ENCODE measurements at places on chromosomes 11 and 22. TPM values are rescaled to one million over a fixed set of nuclear protein-coding genes. Genes with fewer than 3 reads are reported as not detected.

CDON gene
- total RNA-seq, result 30.4 TPM

C22orf42 gene
- total RNA-seq, result not detected

C11orf86 gene
- not detected for total RNA-seq

UPK3A gene
- total RNA-seq, result not detected

VWCE gene
- 0.26 TPM for total RNA-seq

PARVG gene
- total RNA-seq, result 1.6 TPM

MS4A15 gene
- total RNA-seq, result not detected

MS4A10 gene
- total RNA-seq, result not detected

SEPTIN3 gene
- 2.7 TPM for total RNA-seq

TYR gene
- total RNA-seq, result 10.5 TPM

SCUBE1 gene
- 0.76 TPM for total RNA-seq

SSTR3 gene
- not detected for total RNA-seq

FAT3 gene
- total RNA-seq, result 0.44 TPM

HSPB2 gene
- not detected for total RNA-seq

DNA sequence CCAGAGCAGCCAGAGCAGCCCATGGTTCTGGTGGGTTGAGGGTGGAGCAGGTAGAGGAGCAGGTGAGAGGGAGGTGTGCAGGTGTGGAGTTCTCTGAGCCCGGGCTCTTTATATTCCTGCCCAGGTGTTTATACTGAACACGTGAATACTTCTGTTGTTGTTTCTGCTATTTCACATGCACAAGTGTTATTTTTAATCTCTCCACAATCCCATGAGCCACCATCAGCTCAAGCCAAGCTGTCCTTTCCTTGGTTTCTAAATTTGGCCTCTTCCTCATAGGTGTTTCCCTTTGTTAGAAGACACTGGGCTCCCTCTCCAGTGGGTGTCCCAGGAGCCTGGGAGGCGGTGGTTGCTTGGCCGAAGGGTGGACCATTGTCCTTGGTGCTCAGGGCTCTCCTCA is at the start of gene KRTAP5-3:
Gene KRTAP5-3 (minus strand): TSS at position 101 of the 400 bp plus-strand sequence. CDS start 78 bp downstream, at position 23.
- no peak for DNase-seq
- no peak within 1 kb of the TSS for H3K27ac ChIP-seq
- H3K4me3 ChIP-seq, result no peak within 1 kb of the TSS
- H3K27me3 ChIP-seq, result peaks cover 66% of the 10 kb centered on the region

GRCh38 chr11:46347637-46348311 is 511 bp downstream of the DGKZ start:
- no peaks in the 10 kb centered on the region for H3K27me3 ChIP-seq
- H3K4me3 ChIP-seq, result peak overlapping the region; percentile 94
- H3K27ac ChIP-seq, result peak overlapping the region; percentile 79
- H3K4me1 ChIP-seq, result peaks cover 77% of the 10 kb centered on the region
- H3K36me3 ChIP-seq, result no peaks in the 10 kb centered on the region
- peak; percentile 82 for DNase-seq

GRCh38 chr11:2761131-2762030 is 61.6 kb upstream of the KCNQ1OT1 start:
- DNase-seq, result peak; percentile 62
- H3K27ac ChIP-seq, result no peak overlapping the region
- no peaks in the 10 kb centered on the region for H3K27me3 ChIP-seq
- H3K36me3 ChIP-seq, result no peaks in the 10 kb centered on the region
- no peaks in the 10 kb centered on the region for H3K4me1 ChIP-seq
- no peak overlapping the region for H3K4me3 ChIP-seq

DNA sequence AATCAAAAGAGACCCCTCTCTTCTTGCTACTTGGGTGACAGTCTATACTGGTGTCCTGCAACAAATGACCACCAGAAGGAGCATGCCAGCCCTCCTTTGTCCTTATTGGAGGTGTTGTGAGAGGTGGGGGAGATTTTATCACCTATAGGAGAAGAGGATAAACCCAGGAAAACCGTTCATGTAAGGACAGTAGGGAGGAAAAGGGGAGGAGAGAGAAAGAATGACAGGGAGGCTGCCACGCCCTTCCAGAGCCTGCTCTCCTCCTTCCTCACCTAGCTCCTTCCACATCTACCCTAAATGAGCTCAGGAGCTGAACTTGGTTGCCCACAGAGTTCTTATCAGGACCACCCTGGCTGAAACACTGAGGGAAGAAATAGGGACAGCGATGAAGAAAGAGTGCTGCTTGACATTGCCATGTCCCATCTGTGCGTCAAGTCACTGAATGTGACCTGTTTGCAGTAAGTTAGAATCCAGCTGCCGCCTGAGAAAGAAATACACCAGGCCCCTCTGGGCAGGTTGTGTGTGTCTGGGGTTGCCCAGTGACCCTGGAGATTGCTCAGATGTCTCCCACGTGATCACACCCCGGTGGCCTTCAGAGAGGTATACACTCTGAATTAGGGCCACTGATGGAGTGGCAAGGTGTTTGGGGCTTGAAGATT is 40.4 kb upstream of the ETS1 start:
- no peak overlapping the region for H3K4me3 ChIP-seq
- H3K27me3 ChIP-seq, result no peaks in the 10 kb centered on the region
- no peak for DNase-seq
- H3K36me3 ChIP-seq, result no peaks in the 10 kb centered on the region
- peaks cover 20% of the 10 kb centered on the region for H3K4me1 ChIP-seq
- no peak overlapping the region for H3K27ac ChIP-seq

DNA sequence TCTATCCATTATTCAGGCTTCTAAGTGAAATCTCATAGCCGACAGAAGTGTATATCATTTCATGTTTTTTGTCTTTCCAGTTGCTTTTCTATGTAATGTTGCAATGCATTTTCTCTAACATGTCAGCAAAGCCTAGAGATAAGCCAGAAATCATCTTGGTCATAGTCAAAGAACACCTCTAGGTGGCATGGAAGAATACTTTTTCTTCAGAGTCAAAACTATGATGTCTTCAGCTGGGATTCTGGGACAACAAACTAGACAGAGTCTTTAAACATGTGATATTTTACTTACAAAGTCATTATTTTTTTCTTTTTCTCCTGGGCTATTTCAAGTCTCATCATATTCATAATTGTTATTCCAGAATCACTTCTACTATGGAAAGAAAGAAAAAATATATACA is 4.4 kb downstream of the GAS2 start:
- H3K4me3 ChIP-seq, result no peak overlapping the region
- no peak overlapping the region for H3K27ac ChIP-seq
- no peaks in the 10 kb centered on the region for H3K36me3 ChIP-seq
- DNase-seq, result no peak
- peaks cover 28% of the 10 kb centered on the region for H3K27me3 ChIP-seq

- H3K27ac ChIP-seq, result no peak overlapping the region
- no peaks in the 10 kb centered on the region for H3K27me3 ChIP-seq
- peaks cover 4% of the 10 kb centered on the region for H3K4me1 ChIP-seq
- H3K36me3 ChIP-seq, result no peaks in the 10 kb centered on the region
Measured at GRCh38 chr11:73458201-73458600, 82.0 kb downstream of the RELT start.

- H3K4me3 ChIP-seq, result no peak overlapping the region
- H3K4me1 ChIP-seq, result peaks cover 26% of the 10 kb centered on the region
- no peak overlapping the region for H3K27ac ChIP-seq
Measured at GRCh38 chr11:12469451-12469850, 92.1 kb downstream of the PARVA start.

DNA sequence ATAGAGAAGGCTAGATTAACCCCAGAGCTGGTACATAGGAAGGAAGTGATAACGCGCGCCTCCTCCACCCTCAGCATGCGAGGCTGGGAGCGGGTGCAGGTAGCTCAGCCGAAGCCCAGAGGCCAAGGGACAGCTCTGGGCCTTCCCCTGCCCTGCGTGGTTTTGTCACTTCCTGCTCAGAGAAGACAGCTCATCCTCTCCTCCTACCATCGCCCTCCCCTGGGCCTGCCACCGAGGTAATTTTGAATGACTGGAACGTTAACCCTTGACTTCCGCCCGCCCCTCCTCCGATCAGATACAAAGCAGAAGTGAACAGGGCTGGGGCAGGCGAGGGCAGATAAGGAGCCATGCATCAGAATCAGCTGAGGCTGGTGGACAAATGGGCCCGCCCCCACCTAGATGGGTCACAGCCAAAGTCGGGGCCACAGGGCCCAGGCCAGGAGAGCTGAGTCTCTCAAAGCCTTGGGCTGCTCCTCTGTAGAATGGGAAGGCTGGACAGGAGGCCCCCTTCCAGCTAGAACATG is 1.6 kb downstream of the RAC2 start:
- H3K4me3 ChIP-seq, result peak overlapping the region; percentile 40
- H3K36me3 ChIP-seq, result no peaks in the 10 kb centered on the region
- DNase-seq, result peak; percentile 79
- H3K27ac ChIP-seq, result no peak overlapping the region

- peaks cover 16% of the 10 kb centered on the region for H3K4me1 ChIP-seq
- H3K4me3 ChIP-seq, result no peak overlapping the region
- no peaks in the 10 kb centered on the region for H3K36me3 ChIP-seq
Measured at GRCh38 chr22:48588878-48589450, 1238.7 kb downstream of the BRD1 start.

GRCh38 chr11:72925656-72926055 is 111.4 kb downstream of the ATG16L2 start:
- no peaks in the 10 kb centered on the region for H3K27me3 ChIP-seq
- H3K4me3 ChIP-seq, result no peak overlapping the region
- no peaks in the 10 kb centered on the region for H3K36me3 ChIP-seq
- H3K27ac ChIP-seq, result no peak overlapping the region

DNA sequence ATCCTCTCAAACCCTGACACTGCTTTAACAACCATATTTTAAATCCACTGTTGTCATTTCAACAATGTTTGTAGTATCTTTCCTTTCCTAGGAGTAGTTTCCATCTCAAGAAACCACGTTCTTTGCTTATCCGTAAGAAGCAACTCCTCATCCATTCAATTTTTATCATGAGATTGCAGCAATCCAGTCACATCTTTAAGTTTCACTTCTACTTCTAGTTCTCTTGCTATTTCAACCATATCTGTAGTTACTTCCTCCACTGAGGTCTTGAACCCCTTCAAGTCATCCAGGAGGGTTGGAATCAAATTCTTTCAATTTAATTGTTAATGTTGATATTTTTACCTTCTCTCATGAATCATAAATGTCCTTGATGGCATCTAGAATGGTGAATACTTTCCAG is 22.4 kb downstream of the CCDC82 start:
- peaks cover 39% of the 10 kb centered on the region for H3K36me3 ChIP-seq
- H3K4me1 ChIP-seq, result no peaks in the 10 kb centered on the region
- no peaks in the 10 kb centered on the region for H3K27me3 ChIP-seq
- no peak overlapping the region for H3K27ac ChIP-seq

DNA sequence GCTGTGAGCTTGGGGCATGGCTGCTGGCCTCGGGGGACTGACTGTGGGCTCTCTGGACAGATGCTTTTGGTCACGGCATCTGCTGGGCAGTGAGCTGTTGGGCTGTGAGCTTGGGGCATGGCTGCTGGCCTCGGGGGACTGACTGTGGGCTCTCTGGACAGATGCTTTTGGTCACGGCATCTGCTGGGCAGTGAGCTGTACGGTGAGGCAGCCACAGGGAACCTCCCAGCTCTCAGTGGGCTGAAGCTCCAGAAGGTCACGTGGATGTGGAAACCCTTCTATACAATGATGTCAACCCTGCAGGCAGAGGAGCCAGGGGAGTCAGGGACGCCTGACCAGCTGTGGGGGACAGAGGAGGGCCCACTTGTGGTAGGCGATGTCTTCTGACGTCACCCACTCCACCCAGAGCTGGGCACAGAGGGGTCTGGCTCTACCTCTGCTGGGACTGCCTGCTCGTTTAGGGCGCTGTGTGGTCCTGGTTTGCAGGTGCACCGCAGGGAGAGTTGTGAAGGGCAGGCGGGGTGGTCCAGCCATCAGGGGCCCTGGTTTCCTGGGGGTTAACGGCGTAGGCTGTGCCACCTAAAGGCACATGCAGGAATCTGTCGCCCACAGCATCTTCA is 1331.3 kb downstream of the BRD1 start:
- peak; percentile 63 for DNase-seq
- H3K27me3 ChIP-seq, result peaks cover 18% of the 10 kb centered on the region
- no peak overlapping the region for H3K4me3 ChIP-seq
- H3K36me3 ChIP-seq, result no peaks in the 10 kb centered on the region

GRCh38 chr22:48125416-48125815 is 1363.0 kb downstream of the TBC1D22A start:
- H3K36me3 ChIP-seq, result no peaks in the 10 kb centered on the region
- H3K4me1 ChIP-seq, result no peaks in the 10 kb centered on the region
- peaks cover 3% of the 10 kb centered on the region for H3K27me3 ChIP-seq
- H3K4me3 ChIP-seq, result no peak overlapping the region
- no peak for DNase-seq

DNA sequence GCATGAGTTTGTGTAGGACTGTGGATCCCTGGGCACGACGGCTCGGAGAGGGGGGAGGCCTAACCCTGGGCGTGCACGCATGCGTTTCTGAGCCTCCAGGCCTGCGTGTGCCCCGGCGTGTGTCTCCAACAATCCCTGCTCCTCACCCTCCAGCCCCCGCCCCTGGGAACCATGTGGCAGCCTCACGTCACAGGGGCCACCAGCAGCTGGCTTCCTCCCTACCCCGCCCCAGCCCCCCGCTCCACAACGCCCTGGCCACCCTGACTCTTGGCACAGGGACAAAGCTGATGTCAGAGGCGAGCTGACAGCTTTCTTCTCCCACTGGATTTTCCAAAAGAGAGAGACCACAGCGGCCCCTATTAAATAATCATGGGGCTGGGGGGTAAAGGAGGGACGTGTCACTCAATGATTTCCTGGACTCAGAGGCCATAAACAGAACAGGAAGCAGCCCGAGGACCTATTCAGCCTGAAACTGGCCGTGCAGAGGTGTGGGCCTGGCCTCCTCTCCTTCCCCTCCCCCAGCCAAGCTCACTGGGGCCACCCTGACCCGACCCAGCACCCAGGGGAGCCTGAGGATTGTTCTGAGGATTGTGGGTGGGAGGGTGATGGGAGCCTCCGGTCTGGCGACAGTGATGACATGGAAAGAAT is 6.8 kb upstream of the LIF start:
- H3K27me3 ChIP-seq, result peaks cover 4% of the 10 kb centered on the region
- peak overlapping the region; percentile 74 for H3K27ac ChIP-seq
- no peak overlapping the region for H3K4me3 ChIP-seq
- no peaks in the 10 kb centered on the region for H3K36me3 ChIP-seq

GRCh38 chr11:61887839-61888494 is 3.4 kb downstream of the FADS3 start:
- H3K4me3 ChIP-seq, result no peak overlapping the region
- H3K4me1 ChIP-seq, result peaks cover 19% of the 10 kb centered on the region
- no peak overlapping the region for H3K27ac ChIP-seq
- H3K36me3 ChIP-seq, result no peaks in the 10 kb centered on the region
- H3K27me3 ChIP-seq, result no peaks in the 10 kb centered on the region
- DNase-seq, result peak; percentile 77

- H3K27ac ChIP-seq, result no peak overlapping the region
- no peaks in the 10 kb centered on the region for H3K4me1 ChIP-seq
- DNase-seq, result no peak
- no peaks in the 10 kb centered on the region for H3K36me3 ChIP-seq
- H3K27me3 ChIP-seq, result no peaks in the 10 kb centered on the region
Measured at GRCh38 chr11:84543367-84544159, 1083.6 kb downstream of the DLG2 start.

DNA sequence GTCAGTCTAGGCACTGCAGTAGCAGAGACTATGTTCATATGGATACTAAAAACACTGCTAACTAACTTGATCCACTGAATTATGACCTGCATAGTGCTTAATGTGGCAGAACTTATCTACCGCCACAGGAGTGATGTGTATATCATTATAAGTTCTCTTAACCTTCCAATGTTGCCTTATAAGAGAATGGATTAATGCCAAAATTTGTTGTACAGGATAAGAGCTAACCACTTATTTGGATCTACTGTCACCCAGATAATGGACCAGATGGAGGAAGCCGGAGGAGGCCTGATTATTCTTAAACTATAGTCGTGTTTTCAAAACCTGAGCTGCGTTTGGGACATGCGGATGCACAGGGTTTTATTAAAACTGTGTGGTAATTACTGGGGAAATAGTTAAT is 1.9 kb upstream of the OR51B4 start:
- DNase-seq, result no peak
- no peaks in the 10 kb centered on the region for H3K36me3 ChIP-seq
- no peak overlapping the region for H3K27ac ChIP-seq
